ENCODE measurements at places on chromosomes 16 and 17. TPM values are rescaled to one million over a fixed set of nuclear protein-coding genes. Genes with fewer than 3 reads are reported as not detected.

ELMO3 gene
- total RNA-seq, result 0.33 TPM

DNAH17 gene
- not detected for total RNA-seq

MFAP4 gene
- total RNA-seq, result 20.2 TPM

CDK5R1 gene
- total RNA-seq, result 1.4 TPM

SOX15 gene
- total RNA-seq, result 0.57 TPM

ZNF385C gene
- total RNA-seq, result not detected

CHST5 gene
- not detected for total RNA-seq

DPEP3 gene
- not detected for total RNA-seq

CNGB1 gene
- total RNA-seq, result not detected

CA7 gene
- total RNA-seq, result not detected

NPIPB4 gene
- total RNA-seq, result 54.0 TPM

MYADML2 gene
- total RNA-seq, result not detected

EME2 gene
- 8.4 TPM for total RNA-seq

ADAMTS18 gene
- 0.08 TPM for total RNA-seq
